Mesendoderm (in vitro differentiated cells): ENCODE measurements at places on chromosomes 2 and 18.
A peak's percentile ranks its signal among the peaks of the same experiment; 100 is the strongest.

- DNase-seq, result no peak
Observed at GRCh38 chr2:102184568-102184967, 2.3 kb upstream of the IL1RL2 start.

GRCh38 chr2:224885836-224886547 lies 156.3 kb downstream of the DOCK10 start:
- no peak for DNase-seq

DNA sequence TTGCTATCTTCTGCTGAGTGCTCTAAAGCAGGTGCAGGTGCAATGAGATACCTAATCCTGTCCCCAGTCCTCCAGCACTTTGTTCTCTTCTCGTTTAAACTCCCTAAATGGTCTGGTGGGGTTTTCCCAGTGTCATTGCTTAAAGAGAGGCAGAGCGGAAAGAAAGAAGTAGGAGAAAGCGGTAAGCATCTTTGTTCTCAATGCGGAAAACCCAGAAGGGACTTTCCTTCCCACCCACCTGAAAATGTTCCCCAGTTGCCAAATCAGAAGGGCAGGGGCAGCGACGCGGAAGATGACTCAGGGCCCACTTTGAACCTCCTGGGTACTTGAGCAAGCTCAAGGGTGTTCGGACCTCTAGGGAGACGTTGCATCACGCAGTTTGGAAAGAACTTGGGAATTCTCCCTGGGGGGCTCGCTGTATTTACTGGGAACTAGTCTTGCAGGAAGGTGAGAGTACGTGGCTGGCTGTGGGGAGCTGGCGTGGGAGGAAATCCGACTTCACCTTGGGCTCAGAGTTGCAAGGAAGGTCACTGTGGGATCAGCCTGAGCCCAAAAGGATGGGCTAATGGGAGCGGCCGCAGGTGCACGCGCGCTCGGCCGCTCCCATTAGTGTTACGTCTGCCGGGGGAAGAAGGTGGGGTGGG lies 589 bp upstream of the SGPP2 start:
- no peak for DNase-seq

- DNase-seq, result no peak
Observed at GRCh38 chr2:195021711-195022507, 635.1 kb upstream of the SLC39A10 start.

DNA sequence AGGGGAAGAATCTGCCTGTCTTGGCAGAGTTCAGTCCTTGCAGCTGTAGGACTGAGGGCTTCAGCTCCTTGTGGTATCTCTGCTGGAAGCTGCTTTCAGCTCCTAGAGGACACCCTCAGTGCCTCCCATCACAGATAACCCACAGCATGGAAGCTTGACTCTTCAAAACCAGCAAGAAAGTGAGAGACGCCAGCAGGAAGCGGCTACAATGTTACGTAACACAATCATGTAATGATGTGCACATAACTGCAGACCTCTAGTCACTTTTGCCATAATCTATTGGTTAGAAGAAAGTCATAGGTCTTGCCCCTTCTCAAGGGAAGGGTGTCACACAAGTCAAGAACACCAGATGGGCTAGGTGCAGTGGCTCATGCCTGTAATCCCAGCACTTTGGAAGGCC lies 69.1 kb upstream of the AFF3 start:
- DNase-seq, result peak; percentile 46

DNA sequence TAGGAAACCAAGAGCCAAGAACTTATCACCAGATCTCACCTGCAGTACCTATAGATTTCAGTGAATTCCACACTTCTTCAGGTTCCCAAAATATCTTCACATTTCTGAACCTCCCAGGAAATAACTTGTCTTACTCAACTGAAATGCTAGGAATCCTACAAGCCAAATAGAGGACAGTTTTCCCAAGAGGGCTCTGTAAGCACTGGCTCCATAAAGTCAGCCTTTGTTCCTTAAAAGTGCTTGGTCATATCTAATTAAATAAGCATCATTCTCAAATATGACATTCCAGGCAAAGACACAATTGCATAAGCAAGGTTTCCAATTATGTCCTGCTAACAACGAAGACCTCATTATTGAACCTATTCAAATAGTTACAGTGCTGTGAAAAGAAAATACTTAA lies 154.6 kb upstream of the MGAT5 start:
- no peak for DNase-seq

DNA sequence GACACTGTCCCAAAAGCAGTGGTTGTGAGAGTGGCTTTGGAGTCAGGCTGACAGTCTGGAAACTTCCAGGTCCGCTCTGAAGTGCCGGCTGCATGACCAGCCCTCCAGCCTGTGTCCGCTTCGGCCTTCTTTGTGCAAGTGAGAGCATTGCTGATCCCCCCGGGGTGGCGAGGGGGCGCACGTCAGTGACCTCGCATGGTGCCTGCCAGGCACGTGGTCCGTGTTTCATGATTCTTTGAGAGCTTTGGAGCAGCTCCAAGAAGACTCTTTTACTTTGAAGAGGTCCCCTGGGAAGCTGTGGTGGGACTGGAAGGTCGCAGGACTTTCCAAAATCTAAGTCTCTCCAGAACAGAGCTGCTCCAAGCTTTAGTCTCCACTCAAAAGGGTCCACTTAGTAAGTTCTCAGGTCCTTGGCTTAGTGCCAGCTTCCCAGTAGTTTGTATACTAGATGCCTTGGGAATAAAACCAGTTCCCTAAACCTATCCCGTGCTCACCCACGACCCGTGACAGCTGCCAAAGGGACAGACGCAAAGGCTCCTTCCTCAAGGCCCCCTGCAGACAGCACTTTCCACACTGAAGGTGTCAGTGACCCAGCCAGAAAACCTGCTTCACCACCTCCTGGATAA lies 68.8 kb downstream of the ADI1 start:
- no peak for DNase-seq

- no peak for DNase-seq
Observed at GRCh38 chr2:171347591-171348032, 86.2 kb downstream of the METTL8 start.

DNA sequence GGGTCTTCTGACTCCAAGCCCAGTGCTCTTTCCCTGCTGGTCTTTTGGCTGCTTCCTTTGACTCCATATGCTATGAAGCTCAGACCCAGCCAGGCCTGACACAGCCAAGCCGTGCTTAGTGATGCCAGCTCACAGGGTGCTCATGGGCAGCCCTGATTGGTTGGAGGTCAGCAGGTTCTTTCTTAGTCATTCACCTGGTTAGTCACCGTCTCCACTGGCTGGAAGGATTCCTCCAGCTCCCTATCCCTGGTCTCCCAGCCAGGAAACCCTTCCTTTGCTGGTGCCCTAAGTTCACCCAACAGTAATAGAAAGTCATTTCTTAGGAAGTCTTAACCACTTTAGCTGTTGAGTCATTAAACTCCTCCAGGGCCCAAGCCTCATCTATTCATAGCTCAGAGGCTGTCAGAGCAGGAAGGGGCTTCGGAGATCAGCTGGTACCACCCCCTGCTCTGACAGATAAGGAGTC lies 3.9 kb downstream of the KCNK3 start:
- peak; percentile 74 for DNase-seq

DNA sequence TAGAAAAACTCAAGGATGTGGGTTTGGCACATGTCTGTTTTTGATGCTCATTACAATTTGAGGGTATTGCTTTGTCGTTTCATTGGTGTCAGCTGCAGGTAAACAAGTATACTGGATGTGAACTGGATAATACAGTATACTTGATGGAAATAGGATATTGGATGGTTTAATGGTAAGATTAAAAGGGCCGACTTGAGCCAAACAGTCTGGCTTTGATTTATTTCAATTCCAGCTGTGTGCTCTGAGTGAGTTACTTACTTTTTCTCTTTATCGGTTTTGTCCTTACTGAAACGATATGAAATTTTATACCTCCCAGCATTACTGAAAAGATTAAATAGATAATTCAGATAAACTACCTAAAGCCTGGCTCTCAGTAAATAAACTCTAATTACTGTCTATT lies 227.6 kb downstream of the ASXL3 start:
- DNase-seq, result no peak

DNA sequence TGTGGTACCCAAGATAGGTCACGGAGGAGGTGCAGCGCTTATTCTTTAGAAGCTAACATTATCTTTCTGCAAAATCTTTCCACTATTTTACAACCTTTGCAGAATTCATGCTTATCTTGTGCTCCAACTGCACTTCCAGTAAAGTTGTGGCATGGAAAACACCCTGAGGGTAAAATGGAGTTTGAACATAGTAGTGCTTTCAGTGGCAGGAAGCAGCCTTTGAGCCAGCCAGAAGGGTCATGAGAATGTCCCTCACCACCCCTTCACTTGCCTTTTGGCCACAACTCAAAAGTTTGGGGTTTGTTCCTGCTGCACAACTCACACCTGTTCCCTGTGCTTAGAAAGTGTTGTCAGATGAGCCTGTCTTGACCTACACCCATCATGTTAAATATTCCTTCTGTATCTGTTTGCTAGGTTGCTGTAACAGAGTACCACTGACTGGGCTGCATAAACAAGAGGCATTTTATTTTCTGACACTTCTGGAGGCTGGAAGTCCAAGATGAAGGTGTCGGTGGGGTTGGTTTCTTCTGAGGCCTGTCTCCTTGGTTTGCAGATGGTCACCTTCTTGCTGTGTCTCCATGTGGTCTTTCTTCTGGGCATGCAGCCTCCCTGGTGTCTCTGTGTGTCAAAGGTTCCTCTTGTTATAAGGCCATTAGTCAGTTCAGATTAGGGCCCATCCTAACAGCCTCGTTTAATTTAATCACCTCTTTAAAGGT lies 194.1 kb downstream of the SMAD7 start:
- DNase-seq, result no peak

- DNase-seq, result peak; percentile 80
Observed at GRCh38 chr18:46431522-46432171, 225.4 kb downstream of the LOXHD1 start.

DNA sequence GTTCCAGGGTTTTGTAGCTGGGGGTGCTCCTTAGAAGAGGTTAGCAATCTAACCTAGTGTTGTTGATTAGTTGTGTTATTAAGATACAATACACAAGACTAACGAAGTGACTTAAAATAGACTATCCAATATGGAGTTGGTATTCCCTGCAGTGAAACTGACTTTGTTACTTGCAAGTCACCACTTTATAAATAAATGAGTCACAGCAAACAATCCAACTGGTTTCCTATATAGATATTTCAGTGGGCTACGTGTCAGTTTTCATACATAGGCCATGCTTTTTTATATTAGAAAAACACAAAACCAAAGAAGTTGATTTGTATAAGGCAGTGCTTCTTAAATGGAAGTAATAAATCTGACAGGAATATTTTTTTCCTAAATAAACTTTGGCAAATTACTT lies 274.0 kb downstream of the CAMKMT start:
- no peak for DNase-seq

GRCh38 chr2:105912081-105912480 lies 167.4 kb downstream of the NCK2 start:
- no peak for DNase-seq

DNA sequence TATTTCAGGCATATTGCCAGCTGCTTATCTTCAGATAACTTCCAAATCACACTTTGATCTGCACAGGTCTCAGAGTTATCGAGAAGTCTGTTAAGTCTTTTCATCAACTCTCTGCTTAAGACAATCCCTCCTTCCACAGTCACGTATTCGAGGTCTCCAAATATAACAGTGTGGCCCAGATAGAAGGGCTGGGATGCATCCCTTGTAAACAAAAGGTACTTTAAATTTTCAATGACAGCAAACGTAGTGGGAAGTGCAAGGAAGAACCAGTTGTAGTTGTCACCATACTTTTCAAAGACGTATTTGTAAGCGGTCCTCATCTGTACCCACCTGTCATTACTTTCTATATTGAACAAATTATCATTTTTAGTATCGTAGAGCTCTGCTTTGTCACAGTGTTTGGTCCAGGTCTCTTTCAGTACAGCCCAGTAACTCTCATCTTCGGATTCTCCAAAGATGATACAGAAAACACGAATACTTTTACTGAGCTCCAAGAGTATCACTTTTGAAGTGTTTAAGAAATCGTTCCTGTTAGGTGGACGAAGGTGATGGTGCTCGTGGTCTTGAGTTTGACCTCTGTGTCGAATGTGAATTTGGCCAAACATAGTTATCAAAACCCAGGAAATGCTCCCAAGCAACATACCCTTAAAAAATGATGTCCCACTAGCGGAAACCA lies 445 bp downstream of the C1GALT1C1L start:
- no peak for DNase-seq

DNA sequence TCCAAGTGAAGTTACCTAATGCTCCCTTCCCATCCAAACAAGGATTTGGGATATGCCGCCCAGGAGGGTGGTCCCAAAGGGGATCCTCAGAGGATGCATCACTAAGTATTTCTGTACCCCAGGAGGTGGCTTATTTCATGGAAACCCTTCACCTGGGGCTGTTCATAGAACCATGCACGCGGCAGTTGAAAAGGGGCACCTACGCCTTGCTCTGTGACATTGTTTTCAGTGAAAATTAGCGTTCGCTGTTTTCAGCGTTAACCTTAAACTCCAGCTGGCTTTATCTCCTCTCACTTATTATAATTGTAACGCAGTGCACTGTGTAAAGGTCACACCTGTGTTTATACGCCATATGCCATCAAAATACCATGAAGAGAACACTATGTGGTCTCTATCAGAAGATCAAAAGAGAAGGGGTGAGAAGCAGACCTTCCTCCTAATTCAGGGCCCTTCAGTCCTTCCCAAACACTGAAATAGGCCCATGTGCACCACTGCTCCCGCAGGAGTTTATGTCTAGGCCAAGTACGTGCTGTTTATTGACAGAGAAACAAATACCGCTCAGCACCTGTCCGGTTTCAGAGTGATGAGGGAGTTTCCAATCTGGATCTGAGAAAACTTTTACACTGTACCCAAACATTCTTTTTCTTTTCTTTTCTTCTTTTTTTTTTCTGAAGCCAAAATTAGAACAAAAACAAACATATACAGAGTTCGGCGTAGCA lies 162.1 kb downstream of the BCL2 start:
- no peak for DNase-seq

DNA sequence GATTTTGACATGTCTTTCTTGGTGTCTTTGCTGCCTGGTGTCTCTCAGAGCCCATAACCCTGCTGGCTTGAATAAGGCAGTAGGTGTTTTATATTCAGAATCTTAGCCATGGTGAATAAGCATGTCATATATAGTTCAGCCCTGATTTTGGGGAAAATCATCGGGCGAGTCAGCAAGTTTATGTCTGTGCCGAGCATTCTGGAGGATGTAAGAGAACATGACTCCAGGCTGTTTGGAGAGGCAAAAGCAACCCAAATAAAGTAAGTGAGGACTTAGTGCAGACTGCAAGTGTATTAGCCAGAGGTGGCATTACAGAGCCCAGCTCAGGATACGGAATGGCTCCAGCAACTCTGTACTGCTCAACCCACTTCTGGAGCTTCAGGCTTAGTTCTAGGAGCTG lies 50.3 kb downstream of the TCF7L1 start:
- no peak for DNase-seq
